Mononuclear cell (primary cell): ENCODE measurements at places on chromosomes 7 and 10. TPM values are rescaled to one million over a fixed set of nuclear protein-coding genes. Genes with fewer than 3 reads are reported as not detected.

The POT1 gene
- total RNA-seq, result 14.5 TPM

The TFEC gene
- 7.8 TPM for total RNA-seq

The FAM25A gene
- not detected for total RNA-seq

The HMX2 gene
- total RNA-seq, result not detected

The ABCB4 gene
- 7.2 TPM for total RNA-seq

The NOS3 gene
- 2.1 TPM for total RNA-seq

The HTR5A gene
- total RNA-seq, result under 0.01 TPM

The UCMA gene
- not detected for total RNA-seq

The GPR26 gene
- total RNA-seq, result under 0.01 TPM
